Fibroblast of skin of scalp (primary cell): ENCODE measurements at places on chromosomes 13 and 19.
A peak's percentile ranks its signal among the peaks of the same experiment; 100 is the strongest.

DNA sequence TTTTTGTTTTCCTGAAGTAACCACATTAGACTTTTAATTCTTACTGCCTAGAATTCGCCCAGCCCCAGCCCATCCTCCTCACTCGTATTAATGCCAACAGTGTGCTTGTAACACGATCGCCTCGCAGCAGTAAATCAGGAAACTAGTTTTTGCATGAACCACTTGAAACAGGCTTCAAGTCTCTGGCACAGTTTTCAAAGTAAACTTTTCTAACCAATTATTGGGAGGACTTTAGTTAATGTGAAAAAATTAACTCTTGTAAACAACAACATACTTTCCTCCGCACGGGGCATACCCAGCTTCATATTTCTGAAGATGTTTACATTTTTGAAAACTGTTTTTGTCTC is 39.2 kb downstream of the TNFRSF19 start:
- peak; percentile 55 for DNase-seq

DNA sequence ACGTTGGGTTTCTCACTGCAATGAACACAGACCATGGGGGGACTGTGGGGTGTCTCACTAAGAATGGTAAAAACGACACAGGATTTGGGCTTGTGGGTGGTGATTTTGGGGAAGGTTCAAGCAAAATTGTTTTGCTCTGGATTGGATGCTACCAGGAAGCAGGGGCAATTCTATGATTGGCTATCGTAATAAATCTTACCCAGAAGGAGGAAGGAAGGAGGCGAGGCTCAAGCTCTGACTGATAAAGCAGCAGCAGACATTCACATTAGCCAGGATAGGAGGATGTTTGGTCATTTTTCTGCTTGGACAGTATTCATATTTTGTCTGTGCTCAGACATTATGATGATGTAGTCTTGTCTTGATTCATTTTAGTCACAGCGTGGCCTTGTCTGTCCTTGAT is 1.5 kb downstream of the ZNF576 start:
- no peak for DNase-seq

DNA sequence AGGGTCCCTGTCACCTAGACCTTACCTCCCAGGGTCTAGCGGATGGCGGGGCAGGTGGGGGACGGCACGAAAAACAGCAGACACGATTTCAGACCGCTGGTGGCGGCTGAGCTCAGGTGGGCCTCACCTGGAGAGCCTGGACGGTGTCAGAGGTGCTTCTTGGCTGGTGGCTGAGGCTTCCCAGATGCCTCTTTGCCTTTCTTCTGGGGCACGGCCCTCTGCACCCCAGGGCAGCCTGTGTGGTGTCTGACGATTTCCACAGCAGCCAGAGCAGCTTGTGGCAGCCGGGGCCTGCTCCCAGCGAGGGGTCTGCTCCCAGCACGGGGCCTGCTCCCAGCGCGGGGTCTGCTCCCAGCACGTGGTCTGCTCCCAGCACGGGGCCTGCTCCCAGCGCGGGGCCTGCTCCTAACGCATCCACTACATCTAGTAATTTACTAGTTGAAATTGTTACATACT is 66.7 kb downstream of the ATP11A start:
- no peak for DNase-seq

DNA sequence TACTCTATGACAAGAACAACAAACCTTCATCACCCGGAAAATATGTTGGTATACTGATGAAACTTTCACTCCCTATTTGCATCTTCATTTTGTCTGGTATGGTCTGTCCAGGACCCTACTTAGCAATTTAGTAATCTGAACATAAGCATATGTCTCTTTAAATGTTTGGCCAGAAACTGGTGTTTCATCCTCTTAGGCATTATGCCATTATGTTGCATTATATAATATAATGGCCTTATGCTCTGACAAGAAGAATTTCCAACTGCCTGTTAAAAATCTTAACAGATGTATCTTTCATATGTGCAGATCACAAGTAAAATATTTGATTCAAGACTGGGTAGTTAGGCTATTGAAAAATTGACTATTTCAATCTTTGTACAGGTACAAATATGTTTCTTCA is 610.6 kb upstream of the PRR20A start:
- DNase-seq: no peak

DNA sequence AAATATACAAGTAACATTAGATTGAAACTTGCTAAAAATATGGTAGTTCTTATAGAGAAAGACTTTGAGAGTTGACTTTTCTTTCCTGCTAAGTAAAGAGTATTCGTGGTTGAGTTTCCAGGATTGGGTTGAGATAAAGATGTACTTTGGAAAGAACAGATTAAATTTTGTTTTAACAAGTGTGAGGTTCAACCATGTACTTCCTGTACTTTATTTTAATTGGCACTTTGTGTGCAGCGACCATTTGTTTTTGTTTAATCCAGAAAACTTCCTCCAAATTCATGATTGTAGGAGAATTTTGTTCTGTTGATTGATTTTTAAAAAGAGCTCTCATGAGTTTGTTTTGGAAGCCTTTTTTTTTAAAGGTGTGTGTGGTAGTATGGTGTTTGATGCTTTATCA is 46.9 kb downstream of the PAN3 start:
- no peak for DNase-seq

DNA sequence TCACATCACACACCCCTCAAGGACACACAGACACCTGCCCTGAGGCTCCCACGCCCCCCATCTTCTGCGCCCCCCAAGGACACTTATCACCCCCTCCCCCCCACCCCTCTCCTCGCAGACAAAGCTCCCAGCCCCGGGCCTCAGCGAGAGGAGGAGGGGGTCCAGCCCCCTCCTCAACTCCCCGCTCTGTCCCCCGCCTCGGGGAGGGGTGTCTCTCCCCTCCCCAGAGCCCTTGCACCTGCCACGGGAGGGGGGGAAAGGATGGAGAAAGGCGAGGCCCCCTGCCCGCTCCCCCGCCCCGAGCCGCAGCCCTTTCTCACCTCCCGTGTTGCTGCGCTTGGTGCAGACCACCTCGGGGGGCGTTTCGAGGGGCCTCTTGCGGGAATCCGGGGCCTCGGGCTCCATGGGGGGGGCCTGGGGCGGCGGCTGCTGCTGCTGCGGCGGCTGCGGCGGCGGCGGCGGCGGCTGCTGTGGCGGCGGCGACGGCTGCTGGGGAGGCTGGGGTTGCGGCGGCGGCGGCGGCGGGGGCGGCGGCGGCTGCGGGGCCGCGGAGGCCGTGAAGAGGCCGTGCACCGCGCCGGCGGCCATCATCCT is 621 bp downstream of the NOVA2 start:
- DNase-seq: no peak

DNA sequence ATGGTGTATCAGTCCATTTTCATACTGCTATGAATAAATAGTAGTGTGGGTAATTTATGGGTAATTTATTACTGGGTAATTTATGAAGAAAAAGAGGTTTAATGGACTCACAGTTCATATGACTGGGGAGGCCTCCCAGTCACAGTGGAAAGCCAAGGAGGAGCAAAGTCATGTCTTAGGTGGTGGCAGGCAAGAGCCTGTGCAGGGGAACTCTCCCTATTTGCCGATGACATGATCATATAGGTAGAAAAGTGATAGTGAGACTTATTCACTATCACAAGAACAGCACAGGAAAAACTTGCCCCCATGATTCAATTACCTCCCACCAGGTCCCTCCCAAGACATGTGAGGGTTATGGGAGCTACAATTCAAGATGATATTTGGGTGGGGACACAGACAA is 1137.7 kb downstream of the UQCRFS1 start:
- DNase-seq: no peak

- no peak for DNase-seq
Observed at GRCh38 chr13:46906405-46906804, 9.6 kb upstream of the HTR2A start.

DNA sequence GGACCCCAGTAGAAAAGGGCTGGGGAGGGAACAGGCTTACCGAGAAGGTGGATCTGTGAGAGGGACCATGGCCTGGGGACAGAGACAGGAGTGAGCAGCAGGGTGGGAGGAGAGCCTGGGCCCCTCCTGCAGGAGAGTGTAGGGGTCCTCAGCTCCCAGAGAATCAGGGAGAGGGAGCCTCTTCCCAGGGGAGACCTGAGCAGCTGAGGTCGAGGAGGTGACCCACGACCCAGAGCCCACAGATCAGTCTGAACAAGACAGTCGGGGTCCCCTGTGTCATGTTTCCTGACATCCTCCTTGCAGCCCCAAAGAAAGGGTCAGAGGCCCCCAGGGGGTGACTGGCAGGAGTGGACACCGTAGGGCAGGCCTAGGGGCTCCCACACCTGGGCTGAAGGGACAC is 6.7 kb downstream of the CEACAM4 start:
- DNase-seq: no peak
